ENCODE measurements at places on chromosomes 6 and 20.
A peak's percentile ranks its signal among the peaks of the same experiment; 100 is the strongest.

DNA sequence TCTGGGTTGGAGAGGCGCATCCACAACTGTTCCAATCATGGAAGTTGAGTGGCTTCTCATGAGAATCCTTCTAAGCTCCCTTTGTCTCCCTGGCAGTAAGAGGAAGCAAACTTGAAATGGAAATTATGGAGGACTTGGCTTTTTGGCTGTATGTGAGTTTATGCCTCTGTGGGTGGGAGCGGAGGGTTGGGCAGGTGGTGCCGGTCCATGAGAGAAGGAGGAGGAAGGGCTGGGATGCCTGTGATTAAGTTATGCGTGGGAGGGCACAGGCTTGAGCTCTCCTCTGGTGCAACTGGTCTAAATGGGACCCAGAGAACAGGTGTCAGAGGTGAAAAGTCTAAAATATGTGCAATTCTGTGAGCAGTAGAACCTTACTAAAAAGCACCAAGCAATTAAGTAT lies 2.2 kb downstream of the PHACTR3 start:
- DNase-seq = no peak

DNA sequence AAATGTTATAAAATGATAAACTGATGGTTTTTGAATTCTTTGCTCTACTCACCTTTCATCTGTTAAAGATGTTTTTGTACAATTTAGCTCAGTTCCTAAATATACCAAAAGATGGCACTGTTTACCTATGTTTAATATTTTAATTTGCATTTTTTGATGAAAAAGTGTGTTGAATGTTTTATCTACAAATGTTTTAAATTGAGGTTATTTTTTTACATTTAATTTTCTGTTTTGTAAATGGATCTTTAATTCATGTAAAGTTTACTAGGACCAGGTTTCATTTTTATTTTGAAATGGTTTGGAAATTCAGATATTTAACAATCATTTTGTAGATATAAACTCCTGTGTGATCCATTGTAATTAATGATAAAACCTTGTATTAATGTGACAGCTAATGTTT lies 30.0 kb downstream of the CDKAL1 start:
- DNase-seq = peak; percentile 58

GRCh38 chr6:16474772-16475493 lies 236.5 kb downstream of the GMPR start:
- no peak for DNase-seq

- peak; percentile 12 for DNase-seq
These were observed 16.7 kb upstream of the LMBRD1 start for GRCh38 chr6:69813508-69813907.

GRCh38 chr6:84309336-84309735 lies 81.9 kb upstream of the CEP162 start:
- no peak for DNase-seq

DNA sequence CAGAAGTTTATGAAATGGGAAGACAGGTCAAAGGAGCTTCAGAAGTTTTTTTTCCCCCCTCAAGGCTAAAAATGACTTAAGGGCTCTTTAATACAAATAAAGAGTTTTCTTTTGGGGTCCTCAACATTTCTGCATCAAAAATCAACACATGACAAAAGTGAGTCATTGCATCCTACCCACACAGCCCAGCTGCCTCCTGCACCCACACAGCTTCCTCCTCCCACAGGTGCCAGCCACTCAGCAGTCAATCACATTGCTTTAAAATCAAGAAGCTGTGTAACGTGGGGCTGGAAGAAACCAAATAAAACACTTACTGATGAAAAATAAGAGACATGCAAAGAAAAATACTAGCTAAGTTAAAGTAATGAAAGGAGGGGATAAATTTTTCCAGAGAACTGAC lies 68.5 kb downstream of the MAP3K5 start:
- DNase-seq = no peak

- no peak for DNase-seq
These were observed 10.1 kb downstream of the CDC5L start for GRCh38 chr6:44397424-44398164.

- DNase-seq = no peak
These were observed 35.5 kb downstream of the PPP1R16B start for GRCh38 chr20:38840894-38841470.

GRCh38 chr6:119313937-119314884 lies 35.4 kb downstream of the MAN1A1 start:
- no peak for DNase-seq

GRCh38 chr6:154874773-154875592 lies 120.1 kb upstream of the TIAM2 start:
- DNase-seq = no peak

- no peak for DNase-seq
These were observed 51.5 kb upstream of the MTHFD1L start for GRCh38 chr6:150813993-150814359.

- DNase-seq = peak; percentile 64
These were observed 9.7 kb downstream of the NOL7 start for GRCh38 chr6:13624871-13625288.

GRCh38 chr6:169527306-169527705 lies 174.5 kb downstream of the WDR27 start:
- no peak for DNase-seq

DNA sequence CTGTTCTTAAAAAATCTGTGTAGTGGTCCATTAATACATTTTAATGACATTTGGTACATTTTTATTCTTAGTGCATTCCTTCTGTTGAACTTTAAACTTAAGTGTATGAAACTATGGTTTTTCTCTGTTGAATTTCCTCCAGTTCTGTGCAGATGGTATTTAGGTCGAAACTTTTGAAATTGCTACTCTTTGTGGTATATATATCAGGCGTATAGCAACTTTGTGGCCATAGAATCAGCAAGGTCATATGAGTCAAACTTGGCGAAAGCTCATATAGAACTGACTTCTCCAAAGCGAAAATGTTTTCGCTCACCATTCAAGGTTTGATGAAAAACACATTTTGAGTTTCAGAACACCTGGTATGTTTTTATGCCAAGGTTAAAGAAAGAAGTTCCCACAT lies 93.7 kb downstream of the MAP3K4 start:
- DNase-seq = no peak

DNA sequence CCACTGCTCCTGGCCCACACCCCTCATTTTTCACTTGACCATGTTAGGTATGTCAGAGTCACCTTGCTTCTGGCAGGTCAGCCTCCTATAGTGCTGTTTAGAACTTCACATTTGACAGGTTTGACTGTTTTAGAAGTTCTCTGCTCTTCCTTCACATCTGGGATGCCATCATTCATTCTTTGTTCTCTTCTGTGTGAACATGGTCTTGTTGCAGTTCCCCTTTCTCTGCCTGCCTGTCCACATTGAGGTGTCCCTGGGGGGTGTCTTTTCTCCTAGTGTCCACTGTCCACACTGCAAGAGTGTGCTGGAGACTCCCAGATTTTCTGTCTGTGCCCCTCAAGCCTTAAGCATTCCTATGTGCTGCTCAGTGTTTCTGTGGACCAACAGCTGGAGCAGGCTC lies 89.5 kb downstream of the JARID2 start:
- no peak for DNase-seq

DNA sequence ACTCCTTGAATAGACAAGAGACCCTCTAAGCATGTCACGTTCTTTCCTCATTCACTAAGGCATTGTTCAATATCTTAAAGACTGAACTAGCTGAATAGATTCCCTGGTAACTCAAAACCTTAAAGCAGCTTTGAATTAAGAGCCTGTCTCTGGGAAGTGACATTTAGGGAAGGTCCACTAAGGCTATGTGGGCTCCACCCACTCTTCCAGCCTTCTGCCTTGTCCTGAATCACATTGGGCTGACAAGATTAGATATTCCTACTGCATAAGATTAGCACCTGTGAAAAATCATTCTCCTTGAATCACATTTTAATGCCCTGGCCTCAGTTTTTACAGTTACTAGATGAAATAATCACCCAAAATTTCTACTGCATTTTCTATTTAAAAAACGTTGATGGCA lies 36.3 kb downstream of the CLIC5 start:
- DNase-seq = no peak
